ENCODE measurements at places on chromosomes 7 and 10.
A peak's percentile ranks its signal among the peaks of the same experiment; 100 is the strongest.

DNA sequence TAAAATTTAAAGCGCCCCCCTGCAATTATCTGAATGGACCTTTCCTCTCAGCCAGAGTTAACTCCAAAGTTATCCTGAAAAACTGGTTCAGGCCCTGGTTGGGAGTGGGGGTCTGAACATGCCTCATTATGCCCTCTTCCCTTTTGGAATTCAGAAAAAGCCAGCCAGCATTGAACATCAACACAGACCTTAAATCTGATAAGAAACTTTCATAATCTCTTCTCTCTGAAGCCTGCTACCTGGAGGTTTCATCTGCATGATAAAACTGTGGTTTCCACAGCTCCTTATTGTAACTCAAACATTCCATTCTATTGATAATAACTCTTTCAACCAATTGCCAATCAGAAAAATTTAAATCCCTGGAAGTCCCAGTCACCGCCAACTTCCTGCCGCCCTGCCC lies 133.3 kb downstream of the ARL4A start:
- no peak for ATAC-seq

DNA sequence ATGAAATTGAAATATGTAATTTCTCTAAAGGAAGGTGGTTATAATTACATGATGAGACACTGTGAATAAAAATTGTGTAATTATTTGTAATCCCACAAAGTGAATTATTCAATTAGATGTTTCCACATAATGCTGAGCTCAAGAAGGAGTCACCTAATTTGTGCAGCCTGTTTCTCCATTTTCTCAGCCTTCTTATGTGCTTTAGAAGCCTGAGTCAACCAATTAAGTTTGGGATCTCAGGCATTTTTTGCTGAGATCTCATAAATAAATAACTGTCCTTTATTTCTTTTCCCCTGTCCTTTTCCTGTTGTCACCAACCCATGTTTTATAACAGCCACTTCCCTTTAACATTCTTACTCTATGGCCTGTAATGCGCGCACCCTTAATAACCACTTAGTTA lies 506.5 kb upstream of the SEMA3D start:
- no peak for ATAC-seq

GRCh38 chr7:72183835-72184234 lies 228.3 kb downstream of the CALN1 start:
- ATAC-seq: no peak

- ATAC-seq: no peak
These were observed 45.5 kb upstream of the PRSS1 start for GRCh38 chr7:142703655-142704305.

DNA sequence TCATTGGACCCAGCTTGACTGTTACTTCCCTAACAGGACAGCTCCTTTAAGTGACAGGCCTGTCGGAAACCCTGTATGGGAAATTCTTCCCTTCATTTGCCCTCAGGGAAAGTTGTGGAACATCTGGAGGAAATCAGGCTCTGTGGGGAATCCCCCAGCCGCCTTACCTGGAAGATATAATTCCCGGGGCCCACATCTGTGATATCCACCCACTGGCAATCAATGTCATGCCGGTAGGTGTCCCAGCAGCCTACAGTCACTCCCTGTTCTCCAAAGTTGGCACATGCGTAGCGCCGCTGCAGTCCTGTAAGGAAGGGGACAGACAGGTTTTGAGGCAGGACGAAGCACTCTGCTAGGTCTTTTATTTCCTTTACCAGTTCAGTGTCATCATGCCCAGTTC lies 16.6 kb downstream of the LOXL4 start:
- ATAC-seq: peak; percentile 61

- no peak for ATAC-seq
These were observed 109.4 kb upstream of the ZMIZ1 start for GRCh38 chr10:78959217-78959923.

GRCh38 chr7:748446-748845 lies 21.4 kb upstream of the PRKAR1B start:
- no peak for ATAC-seq

- ATAC-seq: peak; percentile 97
These were observed 148.2 kb downstream of the RAPGEF5 start for GRCh38 chr7:22208799-22209198.

DNA sequence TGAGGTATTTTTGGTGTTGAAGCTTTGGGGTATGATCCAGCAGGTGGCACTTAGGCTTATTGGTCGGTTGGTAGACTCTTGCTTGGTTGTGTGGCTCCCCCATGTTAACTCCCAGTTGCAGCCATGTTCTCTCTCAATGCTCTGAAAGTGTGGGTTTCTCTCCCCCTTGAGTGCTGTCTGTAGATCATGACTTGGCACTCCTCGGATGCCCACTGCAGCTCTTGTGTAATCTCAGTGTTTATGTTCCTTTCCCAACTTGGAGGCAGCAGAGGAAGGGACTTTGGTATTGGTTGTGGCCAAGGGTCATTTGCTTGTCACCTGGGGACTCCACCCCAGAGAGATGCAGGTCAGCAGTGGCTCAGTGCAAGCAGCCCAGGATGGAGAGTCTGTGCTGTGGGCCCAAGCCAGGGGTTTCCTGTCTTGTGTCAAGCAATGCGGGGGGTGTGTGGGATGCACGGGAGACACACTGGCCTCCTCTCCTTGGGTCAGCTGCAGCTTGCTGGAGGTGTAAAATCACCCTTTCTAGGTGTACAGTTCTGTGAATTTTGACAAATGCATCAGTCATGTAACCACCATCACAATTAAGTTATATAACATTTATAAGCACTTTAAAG lies 36.9 kb downstream of the PIK3CG start:
- no peak for ATAC-seq

GRCh38 chr10:8238986-8239385 lies 184.5 kb downstream of the GATA3 start:
- ATAC-seq: no peak

- no peak for ATAC-seq
These were observed 125.7 kb downstream of the OAT start for GRCh38 chr10:124292911-124293615.

DNA sequence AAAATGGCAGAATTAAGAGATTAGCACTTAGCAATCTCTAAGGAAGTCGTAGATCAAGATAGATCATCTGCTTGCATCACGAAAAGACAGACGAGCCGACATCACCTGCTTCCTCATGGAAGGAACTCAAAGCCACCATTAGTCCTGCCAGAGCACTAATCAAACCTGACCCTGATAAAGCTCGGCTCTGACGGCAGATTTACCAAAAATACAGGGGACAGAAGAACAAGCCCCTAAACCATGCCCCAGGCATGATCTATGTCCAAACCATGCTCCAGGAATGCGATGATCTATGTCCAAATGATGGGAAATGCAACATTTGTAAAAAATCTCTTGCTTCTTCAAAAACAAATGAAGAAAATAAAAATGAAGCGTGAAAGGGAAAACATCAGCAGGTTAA lies 182.8 kb downstream of the TCERG1L start:
- ATAC-seq: no peak

- ATAC-seq: no peak
These were observed 21.4 kb upstream of the SMC3 start for GRCh38 chr10:110546077-110546476.

Data from esophagus mucosa (tissue), 1 donor.